RPMI7951 (cell line): ENCODE measurements at places on chromosomes 4 and X.

- no peak for DNase-seq
These were observed 67.3 kb downstream of the SHISA3 start for GRCh38 chr4:42464550-42465094.

DNA sequence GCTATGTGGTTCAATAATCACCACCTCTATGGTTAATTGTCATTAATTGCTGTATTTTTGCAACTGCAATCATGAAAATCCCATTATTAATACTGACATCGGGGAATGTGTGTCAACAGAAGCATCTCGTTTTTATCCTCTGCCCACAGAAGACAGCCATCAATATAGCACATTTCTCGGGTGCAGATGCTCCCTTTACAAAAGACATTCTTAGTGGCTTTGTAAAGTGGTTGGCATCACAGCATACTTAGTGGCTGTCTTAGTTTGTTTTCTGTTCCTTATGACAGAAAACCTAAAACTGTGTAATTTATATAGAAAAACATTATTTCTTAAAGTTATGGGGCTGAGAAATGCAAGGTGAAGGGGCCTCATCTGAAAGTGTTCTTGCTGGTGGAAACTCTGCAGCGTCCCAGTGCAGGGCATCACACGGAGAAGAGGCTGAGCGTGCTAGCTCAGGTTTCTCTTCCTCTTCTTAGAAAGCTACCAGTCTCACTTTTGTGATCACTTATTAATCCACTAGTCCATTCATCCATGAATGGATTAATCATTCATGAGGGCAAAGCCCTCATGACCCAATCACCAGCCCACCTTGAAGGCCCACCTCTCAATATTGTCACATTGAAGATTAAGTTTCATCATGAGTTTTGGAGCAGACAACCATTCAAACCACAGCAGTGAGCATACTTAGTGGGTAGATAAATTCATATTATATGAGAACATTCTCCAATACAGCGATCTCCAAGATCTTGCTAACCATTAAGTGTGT is 1067.7 kb upstream of the PABPC4L start:
- no peak for DNase-seq

- DNase-seq = peak; percentile 4
These were observed 30.2 kb downstream of the AFF2 start for GRCh38 chrX:148530464-148531077.

GRCh38 chr4:157231525-157231924 is 11.0 kb downstream of the GRIA2 start:
- no peak for DNase-seq

- no peak for DNase-seq
These were observed 3.7 kb downstream of the KLB start for GRCh38 chr4:39410415-39410814.

DNA sequence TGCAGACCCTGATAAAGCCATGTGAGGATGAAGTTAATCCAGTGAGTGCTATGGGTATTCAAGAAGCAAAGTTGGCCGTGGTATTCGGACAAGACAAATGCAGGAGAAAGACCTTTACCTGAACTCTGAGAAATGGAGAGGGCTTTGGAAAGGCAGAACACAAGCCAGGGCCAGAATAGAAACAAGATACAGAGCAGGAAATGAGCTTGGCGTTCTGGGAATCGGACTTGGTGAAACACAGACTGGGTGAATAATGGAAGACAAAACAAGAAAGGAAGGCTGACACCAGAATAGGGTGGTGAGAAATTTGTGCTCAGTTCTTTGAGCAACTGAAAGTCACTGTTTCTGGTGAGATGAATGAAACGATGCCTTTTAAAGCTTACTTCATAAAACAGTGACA is 83.3 kb downstream of the VEGFC start:
- no peak for DNase-seq

DNA sequence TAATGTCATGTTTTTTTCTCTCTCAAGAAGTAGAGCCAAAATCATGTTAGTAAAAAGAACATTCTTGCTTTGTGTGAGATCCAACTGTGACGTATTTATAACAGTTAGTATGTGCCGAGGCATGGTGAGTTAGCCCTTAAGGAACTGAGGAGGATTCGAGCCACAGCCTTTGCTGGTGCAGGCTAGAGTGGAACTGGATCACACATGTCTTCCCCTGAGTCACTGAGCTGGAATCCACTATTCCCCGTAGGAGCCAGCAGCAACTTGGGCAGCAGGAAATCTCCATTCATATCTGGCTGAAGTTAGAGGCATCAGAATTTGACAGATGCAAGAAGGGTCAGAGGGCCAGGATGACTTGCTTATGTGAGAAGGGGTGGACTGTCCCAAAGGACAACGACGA is 144.6 kb upstream of the KIT start:
- DNase-seq = peak; percentile 70

DNA sequence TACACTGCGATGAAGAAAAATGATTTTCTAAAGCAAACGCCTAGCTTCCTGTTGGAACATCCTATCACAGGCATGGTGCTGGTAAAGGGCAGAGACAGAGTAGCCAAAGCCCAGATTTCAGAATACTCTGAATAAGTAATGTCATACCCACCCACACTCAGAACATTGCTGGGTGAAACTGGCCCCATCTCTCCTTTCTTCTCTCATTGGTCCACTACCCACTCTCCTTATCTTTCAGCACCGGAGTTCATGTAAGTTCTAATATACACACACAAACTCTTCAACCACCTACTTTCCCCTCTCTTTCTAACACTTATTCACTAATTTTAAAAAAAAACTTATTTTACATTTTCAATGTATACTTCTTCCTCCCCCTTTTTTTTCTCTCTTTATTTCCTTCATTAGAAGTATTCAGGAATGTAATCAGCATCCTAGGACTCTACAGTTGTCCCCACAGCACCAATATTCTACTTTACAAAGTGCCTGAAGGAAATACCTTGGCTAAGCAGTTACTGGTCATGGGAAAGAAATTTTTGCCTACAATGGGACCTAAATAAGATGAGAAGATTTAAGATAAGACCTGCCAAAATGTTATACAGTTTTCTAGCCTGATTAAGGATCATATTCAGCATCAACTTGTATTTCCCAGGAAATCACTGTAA is 63.0 kb downstream of the SEC24D start:
- no peak for DNase-seq

DNA sequence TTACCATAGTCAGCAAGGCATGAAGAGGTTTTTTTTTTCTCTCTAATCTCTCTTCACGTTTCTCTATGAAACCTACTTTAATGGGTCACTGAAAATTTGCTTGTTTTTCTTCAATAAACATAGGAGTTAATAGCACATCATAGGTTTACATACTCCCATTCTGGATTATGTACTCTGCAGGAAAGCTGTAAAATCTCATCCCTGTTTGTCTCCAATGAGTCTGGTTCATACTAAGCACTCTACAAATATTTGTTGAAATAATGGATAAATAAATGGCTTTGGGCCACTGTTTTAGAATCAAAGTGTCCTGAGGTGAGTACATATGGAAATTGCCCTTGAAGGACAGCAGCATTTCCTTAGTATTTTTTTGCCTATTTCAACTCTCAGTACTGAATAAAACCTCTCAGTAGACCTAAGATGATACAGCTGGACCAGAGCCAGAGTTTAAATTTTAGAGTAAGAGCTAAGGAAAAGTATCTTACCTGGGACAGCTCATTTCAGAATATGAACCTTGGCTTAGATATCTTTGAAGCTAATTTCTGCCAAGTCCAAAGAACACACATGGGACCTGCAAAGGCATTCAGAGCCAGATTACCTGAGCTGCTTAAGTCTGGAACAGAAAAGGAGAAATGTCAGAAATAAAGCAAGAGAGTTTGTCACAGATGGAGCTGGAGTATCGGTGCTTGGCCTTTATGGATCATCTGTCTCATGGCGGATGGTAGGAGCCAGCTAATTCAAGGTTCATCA is 34.4 kb downstream of the PF4 start:
- no peak for DNase-seq

- no peak for DNase-seq
These were observed 12.2 kb upstream of the ZNF280C start for GRCh38 chrX:130280901-130281300.

DNA sequence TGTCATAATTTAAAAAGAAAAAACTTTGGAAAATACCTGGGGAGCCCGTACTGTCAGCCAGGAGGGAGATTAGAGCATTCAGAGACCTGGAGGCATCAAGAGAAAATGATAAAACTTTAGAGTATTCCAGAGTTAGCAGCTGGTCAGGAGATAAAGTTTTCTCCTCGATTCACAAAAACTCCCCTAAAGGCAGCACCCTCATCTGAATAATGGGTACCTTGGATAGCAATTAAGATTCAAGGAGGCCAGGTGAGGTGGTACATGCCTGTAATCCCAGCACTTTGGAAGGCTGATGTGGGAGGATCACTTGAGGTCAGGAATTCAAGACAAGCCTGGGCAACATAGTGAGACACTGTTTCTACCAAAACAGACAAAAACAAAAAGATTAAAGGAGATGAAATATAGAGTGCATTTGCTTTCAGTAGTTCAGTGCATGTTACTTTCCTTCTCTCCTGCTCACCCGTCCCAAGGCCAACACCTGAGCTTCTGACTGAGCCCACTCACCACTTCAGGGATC is 18.6 kb upstream of the RAB40A start:
- DNase-seq = no peak

DNA sequence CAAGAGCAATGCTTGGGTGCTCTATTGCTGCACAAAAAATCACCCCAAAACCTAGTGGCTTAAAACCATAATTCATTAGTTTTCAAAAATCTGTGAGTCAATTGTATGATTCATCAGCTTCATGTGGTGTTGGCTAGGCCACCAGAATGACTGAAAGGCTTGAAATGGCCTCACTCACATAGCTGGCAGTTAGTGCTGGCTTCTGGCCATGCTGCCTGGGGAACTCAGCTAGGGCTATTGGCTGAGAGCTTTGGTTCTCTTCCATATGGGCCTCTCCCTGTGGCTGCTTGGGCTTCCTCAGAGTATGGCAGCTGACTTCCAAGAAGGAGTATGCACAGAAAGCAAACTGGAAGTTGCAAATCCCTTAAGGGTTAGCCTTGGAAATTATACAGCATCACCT is 3.1 kb upstream of the MTMR1 start:
- DNase-seq = peak; percentile 92

GRCh38 chr4:7108660-7109059 is 40.8 kb upstream of the GRPEL1 start:
- DNase-seq = no peak

GRCh38 chr4:8227771-8228318 is 28.8 kb downstream of the SH3TC1 start:
- DNase-seq = no peak

DNA sequence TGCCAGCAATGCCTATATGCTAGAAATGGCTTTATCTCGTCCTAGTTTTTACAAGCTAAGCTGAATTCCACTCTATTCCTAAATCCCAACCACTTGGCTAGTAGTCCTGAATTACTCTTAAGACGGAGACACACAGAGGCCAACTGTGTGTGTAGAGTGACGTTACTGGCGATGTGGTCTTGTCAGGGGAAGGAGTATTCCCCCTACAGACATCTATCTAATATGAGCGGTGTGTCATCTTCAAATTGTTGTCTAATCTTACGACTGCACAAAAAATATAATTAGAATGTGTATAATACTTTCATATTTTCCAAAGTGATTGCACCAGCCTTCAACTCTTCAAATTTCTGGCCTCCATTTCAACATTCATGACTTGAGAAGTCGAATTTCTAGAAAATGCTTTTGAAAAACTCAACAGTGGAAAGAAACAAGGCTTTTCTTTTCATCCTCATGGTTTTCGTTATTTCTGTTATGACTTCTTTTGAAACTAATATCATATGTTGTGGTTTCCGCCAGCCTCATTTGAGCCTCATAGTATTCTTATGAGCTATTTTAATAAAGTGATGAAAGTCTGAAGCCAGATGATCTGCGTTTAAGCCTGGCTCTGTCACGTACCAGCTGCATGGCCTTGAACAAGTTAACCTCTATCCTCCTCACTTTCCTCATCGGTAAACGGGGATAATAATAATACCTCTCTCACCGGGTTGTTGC is 132.3 kb downstream of the SOWAHB start:
- DNase-seq = no peak

- DNase-seq = no peak
These were observed 3.9 kb downstream of the SHISA3 start for GRCh38 chr4:42401171-42401570.

DNA sequence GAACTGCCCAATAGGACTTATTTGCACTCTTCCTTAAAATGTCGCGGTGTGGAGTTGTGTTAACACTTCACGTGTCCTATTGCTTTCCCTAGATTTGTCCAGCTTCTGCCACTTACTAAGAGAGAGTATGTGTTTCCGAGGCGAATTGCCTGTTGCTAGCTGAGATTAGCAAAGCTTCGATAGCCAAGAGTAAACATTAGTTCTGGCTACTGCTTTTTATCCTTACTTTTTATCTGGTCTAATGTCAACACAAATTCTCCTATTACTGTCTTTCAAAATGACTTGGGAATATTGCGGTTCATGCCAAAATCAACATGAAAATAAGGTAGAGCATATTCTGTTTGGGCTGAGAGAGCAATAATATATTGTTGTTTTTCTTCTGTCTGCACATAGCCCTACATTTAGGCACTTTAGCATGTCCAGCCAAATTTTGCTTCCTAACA is 90.4 kb upstream of the VEGFC start:
- peak; percentile 68 for DNase-seq

GRCh38 chr4:46980851-46981250 is 12.5 kb downstream of the GABRA4 start:
- DNase-seq = no peak

GRCh38 chr4:67727124-67727850 is 26.3 kb upstream of the UBA6 start:
- peak; percentile 81 for DNase-seq

GRCh38 chr4:7070729-7071511 is 3.1 kb upstream of the GRPEL1 start:
- peak; percentile 53 for DNase-seq

DNA sequence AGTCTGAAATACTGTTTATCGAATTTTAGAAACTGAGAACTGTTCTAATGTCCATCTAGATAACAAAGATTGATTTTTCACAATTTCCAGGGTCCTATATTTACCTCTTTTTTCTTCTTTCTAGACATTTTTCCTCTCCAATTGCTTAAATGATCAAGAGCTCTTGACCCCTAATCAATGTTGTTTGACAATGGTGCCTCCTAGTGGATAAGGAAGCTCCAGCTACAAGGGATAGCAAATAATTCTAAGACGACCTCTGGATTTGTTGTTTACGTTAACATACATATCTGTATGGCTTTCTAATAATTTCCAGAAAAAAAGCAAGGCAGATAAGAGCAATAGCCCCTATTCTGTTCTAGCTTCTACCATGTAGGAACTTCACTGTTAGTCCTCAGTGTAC is 35.8 kb downstream of the GPR82 start:
- DNase-seq = peak; percentile 17

DNA sequence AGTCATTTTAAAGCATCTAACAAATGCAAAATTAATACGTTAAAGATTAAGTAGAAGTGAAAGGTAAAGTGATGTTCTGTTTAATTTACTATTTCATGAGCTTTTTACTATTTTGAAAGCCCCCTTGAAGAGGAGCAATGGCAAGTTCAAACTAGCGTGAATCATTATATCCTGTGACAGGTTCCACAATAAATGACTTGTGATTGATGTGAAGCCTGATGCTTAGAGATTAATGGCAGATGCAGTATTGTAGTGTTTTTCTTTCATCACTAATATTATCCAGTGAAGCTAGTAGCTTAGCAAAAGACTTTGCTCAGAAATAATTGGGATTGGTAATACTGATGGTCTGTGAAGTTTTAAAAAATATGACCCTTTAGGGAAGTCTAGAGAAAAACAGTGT is 57.3 kb downstream of the STOX2 start:
- no peak for DNase-seq

- no peak for DNase-seq
These were observed 203.5 kb upstream of the TET2 start for GRCh38 chr4:104942990-104943743.

GRCh38 chrX:12701628-12702027 is 89.6 kb upstream of the PRPS2 start:
- peak; percentile 64 for DNase-seq

GRCh38 chr4:101197350-101197749 is 150.0 kb downstream of the PPP3CA start:
- no peak for DNase-seq
